ENCODE measurements at places on chromosomes 13 and 19.

DNA sequence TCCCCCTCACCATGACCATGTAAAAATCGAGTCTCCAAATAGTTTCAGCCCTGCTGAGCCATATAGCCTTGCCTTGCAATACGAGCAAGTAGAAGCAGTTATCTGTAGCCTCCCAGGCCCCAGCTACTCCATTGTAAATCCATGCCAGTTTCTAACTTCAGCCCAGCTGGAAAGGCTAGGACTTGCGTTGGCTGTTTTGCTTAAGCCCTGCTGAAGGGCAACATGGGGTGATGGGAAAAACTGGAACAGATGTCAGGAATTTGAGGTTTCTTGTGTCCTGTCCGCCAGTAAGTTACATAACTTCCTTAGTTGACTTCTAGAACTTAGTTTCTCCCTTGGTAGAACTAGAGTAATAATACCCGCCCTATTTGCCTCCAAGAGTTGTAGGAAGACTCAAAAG, 216.0 kb upstream of the SERP2 start:
- peak; percentile 7 for DNase-seq

DNA sequence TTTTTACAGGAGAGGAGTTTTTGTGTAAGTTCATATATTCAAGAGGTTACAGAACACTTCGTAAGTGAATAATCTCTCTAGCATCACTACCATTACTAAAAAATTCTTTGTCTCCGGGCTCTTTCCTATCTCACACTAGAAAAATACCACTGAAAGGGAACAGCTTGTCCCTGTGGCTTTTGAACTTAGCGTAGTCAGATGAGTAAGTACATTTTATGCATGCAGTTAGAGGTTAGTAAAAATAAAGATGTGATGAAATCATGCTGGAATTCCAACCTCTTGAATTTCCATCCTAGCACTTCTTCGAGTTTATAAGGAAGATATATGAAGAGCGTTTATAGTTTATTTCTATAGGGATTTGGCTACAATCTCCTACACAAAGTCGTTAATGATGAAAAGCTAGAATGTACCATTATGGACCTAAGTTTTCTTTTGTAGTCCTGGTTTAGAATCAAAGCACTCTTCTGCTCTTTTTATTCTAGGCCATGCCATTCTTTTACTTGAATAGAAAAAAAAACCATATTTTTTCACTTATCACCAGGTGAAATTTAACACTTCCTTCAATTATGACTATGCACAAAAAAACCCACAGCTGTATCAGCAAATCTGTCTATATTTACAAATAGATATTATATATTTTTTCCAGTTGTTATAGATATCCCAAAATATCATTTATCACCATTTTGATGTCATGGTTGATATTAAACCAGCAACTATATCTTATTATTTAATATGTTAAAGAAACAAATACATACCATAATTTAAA, 139.9 kb upstream of the PCDH9 start:
- no peak for DNase-seq

- DNase-seq, result no peak
These were observed 166.1 kb downstream of the ITGBL1 start for GRCh38 chr13:101618440-101619187.

GRCh38 chr19:55958356-55958755, 10.7 kb downstream of the NLRP8 start:
- no peak for DNase-seq

GRCh38 chr19:16283210-16284061, 41.2 kb upstream of the KLF2 start:
- no peak for DNase-seq

- DNase-seq, result peak; percentile 13
These were observed 161.1 kb upstream of the ATXN8OS start for GRCh38 chr13:69946511-69946910.

DNA sequence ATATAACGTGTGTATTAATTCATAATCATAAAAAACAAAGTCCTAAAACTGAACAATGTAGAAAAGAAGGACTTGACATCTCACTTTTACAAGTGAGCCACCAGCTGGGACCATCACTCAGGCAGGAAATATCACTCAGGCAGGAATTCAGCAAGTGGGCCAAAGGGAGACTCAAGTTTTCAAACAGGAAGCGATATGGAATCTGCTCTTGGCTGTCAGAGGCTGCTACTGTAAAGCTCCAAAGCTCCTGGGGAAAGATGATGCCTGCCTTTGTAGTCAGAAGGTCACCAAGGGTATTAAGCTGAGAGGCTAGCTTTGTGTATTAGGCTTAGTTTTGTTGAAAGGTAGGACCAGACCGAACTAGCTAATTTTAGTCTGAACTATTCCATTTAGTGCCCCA, 5.5 kb upstream of the AKAP11 start:
- DNase-seq, result no peak

DNA sequence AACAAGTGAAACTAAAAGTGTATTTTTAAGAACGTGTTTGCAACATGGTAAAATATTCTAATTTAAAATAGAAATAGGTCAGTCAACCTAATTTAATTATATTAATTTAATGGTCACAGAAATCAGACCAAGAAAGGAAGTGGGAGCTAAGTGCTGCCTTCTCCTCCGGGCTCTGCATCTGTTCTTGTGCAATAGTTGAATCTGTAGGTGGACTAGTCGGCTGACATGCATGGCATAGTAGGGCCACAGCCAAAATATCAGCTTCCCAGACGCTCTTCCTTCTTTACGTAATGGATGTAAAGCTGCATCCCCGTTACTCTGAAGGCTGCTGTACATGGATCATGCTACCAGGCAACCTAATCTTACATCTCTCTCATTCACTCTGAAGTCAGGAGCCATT, 47.3 kb downstream of the COL4A1 start:
- no peak for DNase-seq

- DNase-seq, result no peak
These were observed 41.7 kb downstream of the ZIC5 start for GRCh38 chr13:99929866-99930265.

DNA sequence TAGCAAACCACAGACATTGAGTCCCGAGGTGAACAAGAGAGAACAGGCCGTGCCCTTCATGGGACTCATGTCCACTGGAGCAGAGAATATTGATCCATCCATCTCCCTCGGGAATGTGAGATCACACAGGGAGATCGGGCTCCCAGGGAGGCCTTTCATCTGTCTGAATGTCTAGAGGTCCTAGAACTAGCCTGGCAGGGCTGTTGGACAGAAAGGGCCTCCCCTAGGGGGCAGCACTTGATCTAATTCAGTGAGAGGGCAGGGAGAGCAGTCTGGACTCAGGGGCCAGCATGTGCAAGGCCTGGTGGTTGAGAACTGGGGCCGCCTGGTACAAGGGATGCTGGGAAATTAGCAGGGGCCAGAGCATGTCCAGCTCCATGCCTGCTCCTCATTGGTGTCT, 4.3 kb downstream of the RUVBL2 start:
- no peak for DNase-seq

DNA sequence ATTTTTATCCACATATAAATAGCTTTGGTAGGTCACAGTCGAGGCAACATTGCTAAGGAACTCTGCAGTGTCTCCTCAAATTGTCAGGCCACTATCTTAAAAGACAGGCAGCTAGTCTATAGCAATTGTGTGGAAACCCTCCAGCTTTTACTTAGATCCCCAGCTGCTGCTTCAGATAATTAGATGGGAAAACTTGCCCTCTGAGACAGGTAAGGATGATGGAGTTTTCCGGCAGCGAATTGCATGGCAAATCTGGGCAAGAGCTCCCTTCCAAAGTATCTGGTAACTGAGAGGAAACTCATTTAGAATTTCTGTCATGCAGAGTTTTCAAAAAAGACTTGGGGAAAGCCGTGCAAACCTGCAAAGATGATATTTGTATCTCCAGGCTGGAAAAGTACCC, 886.2 kb downstream of the UQCRFS1 start:
- no peak for DNase-seq

DNA sequence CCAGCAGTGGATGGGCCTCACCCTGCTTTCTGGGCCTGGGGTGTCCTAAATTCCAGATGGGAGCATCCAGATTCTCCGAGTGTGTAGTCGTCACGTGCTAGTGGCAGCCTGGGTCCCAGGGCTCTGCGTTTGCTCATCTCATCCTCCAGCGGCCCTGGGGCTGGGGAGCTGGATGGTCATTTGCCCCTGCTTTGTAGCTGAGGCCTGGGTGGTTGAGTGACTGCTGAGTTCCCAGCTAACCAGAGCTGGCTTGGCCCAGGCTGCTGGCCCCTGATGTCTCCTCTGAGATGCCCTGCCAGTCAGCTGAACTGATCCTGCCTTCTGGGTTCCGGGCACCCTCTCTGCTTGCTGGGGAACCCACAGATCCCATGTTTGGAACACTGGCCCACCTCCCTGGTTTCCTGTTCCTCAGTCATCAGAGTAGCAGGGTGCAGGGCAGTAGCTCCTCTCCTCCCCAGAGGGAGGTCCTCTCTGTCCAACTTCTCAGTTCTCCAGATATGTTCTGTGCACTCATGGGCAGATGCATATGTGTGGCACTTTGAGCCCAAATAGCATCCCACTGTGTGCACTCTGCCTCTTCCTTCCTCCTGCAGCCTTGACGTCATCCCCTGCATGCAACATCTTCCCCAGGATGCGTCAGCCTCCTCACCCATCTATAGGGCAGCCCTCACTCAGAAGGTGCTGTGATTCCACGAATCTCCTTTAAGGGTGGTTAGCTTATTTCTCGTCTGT, 22.4 kb upstream of the CRTC1 start:
- no peak for DNase-seq

DNA sequence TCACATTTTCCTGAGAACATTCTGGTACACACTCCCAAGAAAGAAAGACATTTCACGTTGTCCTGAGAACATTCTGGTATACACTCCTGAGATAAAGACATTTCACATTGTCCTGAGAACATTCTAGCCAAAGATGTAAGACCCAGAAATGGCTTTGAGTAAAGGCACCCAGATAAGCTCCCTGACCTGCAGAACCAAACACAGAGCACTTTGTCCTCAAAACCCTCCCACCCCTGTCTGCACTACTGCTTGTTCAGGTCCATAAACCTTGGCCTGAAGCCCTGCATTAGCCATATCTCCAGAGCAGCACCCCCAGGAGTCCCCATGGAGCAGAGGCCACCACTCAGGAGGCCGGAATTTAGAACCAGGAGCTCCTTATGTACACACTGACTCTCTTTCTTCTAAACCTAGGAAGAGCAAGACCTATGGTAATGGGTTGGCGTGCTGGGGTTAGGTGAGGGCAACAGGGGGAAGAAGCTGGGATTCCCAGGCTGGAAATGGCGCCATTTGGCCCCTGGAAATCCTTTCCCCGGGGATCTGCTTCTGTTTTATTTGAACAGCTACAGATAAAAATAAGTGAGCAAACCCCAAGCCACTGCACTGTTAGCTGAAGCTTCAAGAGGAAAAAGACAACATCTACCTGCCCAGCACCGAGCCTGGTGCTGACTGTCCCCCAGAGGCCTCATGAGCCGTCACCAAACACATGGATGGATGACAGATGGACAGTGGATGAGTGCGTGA, 13.7 kb downstream of the GAS6 start:
- no peak for DNase-seq

DNA sequence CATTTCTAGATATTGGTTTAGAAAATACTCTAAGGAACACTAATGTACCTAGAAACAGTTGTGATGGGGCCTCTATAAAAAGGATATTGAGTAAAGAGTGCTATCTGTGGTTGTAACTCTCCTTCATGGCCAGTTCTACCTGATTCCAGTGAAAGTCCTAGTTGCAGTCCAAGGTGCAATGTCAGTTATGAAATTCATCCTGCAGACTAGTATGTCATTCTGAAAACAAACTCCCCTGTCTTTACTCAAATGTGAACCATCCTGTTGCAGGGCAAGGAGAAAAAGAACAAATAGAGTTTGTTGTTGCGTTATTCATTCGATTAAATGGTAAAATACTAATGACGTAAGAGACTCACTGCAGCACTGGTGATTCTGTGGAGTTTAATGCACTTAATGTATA, 18.3 kb upstream of the N4BP2L1 start:
- no peak for DNase-seq

GRCh38 chr13:33828431-33829129, 10.6 kb downstream of the RFC3 start:
- no peak for DNase-seq

DNA sequence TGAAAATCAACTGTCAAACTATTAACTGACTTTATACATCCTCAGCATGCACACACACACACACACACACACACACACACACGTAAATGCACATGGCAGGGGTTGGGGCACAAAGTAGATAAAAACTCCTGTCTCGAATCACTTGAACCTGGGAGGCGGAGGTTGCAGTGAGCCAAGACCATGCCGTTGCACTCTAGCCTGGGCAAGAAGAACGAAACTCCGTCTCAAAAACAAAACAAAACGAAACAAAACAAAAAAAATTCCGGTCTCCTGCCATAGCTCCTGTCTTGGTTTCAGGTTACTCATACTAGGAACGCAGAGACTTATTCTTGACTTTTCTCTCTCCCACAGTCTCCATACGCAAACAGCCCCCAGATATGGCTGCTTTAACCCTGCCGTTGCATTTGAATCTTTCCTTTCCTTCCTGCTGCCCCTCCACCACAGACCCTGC, 148.9 kb downstream of the SHISA2 start:
- no peak for DNase-seq

- DNase-seq, result no peak
These were observed 1152.9 kb downstream of the PCDH9 start for GRCh38 chr13:66077132-66077689.

GRCh38 chr13:46908501-46908900, 11.6 kb upstream of the HTR2A start:
- no peak for DNase-seq

DNA sequence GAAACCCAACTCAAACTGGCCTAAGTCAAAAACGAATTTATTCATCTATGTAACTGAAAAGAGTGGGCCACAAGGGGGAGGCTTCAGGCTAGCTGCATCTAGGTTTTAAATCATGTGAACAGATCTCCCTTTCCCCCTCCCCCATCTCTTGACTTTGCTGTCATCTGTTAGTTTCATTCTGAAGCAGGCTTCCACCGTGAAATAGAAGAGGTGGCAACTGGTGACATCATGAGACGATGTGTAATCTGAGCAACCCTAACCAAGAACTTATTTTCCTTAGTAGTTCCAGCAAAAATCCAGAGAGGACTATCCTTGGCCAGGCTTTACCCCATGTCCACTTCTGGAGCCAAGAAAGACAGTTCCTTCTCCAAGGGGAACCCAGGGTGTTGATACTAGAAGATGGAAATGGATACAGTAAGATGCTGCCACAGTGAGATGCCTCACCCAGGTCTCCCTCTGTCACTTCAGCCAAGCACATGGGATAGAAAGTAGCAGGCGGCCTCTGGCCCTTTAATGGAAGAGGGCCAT, 9.4 kb downstream of the SAMD4B start:
- no peak for DNase-seq

DNA sequence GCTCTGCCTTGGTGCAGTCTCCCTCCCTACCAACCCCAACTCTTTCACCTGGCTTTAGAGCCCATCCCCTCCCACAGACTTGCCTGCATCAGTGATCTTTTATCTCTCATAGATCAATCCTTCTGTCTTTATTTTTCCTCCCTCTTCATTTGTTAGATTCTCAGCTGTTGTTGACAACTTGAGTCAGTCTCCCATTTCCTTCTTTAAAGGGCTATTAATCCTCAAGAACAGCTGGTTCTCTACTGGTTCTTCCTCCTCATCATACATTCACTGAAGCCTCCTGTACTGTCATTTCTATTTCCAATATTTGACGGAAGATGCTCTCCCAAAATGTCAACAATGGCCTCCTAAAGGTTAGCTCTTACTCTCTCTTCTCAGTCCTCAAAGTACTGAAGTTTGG, 408.2 kb downstream of the TBC1D4 start:
- DNase-seq, result no peak

- no peak for DNase-seq
These were observed 483.3 kb downstream of the ZNF536 start for GRCh38 chr19:30855442-30855841.

- DNase-seq, result no peak
These were observed 32.0 kb downstream of the LTBP4 start for GRCh38 chr19:40633207-40633606.
